ENCODE measurements at places on chromosomes 7 and 10.

DNA sequence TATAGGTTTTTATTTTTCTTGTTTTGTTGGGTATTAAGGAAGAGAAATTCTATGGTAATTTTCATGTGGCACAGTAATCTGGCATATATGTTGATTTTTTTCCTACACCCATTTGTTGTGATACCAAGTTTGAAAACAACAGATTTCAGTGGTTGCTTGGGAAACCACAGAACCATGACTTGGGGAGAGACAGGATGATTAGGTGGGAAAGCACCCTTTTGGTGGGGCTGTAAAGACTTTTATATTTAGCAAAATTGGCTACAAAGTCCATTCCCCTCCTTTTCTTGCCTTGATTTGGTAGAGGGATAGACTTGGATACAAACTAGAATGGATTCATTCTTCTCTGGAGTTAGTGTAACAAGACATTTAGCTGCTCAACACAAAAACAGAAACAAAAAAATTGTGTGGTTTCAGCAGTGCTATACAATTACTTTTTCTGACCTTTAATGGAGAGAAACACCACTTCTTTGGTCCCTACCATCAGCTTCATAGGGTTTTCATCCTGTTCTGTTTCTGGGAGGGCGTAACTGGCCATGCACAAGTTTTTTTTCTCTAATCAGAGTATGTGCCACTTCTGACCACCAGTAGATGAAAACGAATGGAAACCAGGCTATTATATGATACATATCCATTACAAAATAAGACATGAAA, 52.7 kb downstream of the FIGNL1 start:
- no peak for DNase-seq

- DNase-seq, result peak; percentile 43
Observed at GRCh38 chr10:13340626-13341376, 7.3 kb downstream of the SEPHS1 start.

DNA sequence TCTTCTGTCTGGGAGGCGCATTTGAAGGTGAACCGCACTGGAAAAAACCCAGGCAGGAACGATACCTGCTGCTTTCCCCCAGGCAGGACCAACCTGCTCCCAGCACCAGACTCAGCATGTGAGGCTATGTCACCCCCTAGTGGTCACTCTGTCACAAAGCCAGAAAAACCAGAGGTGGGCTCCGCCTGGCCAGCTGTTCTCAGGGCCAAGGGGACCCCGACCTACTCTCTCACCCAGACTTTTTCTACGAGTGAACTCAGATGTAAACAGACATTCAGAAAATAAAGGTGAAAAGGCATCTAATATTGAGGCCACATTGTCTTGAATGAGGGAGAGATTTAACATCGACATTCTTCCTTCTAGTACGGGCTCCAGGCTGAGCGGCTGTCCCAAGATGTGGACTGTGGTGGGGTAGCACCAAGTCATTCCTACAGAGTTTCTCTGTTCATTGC, 117.3 kb downstream of the PRKAG2 start:
- DNase-seq, result peak; percentile 53

DNA sequence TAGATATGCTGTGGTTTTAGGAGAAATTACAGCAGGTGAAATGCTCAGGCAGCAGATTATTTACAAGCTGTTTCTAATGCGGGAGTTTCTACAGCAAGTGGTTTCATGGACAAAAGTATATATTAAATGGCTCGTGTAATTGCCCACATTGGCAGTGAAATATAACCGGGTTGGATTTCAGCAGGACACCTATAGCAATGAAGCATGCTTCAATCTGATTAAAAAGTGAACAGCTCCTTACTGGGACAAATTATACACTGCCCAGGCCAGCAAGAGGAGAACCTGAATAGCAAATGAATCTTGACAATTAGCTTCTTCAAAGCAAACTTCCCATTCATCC, 35.2 kb upstream of the LYZL1 start:
- no peak for DNase-seq

DNA sequence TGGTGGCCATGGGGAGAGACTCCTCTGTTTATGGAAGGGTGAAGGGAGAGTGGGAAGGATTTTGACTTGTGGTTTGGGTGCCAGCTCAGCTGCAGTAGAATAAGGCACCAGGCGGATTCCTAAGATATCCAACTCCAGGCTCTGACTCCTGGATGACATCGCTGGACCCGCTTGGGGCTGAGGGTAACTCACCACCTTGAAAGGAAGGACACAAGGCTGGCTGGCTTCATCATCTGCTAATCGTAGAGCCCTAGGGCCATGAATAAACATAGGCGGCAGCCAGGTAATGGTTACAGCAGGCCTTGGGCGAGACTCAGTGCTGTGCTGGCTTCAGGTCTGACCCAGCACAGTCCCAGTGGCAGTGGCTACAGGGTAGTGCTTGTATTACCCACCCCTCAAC, 16.7 kb upstream of the LIPK start:
- DNase-seq, result no peak

- DNase-seq, result no peak
Observed at GRCh38 chr7:18916826-18917225, 200.6 kb downstream of the TWIST1 start.

DNA sequence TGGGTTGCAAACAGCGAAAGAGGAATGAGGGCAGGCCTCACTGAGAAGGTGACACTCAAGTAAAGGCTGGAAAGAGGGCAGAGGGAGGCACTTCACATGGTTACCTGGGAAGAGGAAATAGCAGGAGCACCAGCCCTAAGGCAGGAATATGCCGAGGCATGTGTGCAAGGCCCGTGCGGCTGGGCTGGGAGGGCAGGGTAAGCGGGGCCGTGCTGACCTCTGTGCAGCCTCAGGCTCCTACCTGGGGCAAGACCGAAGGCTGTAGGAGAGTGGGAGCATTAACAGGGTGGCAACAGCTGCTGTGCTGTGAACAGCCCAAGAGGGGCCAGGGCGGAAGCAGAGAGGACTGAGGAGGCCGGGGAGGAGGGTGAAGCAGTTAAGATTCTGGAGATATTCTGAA, 24.0 kb upstream of the SH3PXD2A start:
- DNase-seq, result no peak

DNA sequence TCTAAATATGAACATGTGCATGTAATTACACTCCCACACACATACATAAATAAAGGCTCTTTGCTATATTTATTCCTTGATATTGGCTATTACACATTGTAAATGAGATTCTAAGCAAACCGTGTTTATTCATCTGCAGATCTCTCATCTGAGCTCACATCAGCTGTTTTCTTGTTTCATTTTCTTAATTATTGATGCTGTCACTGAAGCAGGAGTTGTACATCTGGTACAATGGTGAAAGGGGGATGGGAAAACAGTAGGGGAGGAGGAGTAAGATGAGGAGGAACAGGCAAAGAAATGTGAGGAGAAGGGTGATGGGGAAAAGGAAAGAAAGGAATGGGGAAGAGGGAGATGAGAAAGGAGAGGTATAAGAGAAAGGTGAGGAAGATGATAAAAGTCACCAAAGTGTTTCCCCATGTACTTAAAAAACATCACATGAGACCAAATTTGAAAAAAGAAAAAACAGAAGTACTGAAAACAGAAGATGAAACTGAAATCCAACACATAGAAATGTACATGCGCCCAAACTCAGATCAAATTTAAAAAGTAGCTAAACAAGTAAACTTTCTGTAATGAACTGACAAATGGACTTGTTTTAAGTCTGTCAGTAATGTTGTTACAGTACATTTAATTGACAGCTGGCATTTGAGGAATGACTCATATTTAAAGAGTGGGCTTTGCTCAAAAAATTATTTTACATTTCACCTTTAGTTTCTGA, 472.2 kb downstream of the ARL4A start:
- DNase-seq, result no peak

- no peak for DNase-seq
Observed at GRCh38 chr7:44796034-44796503, 412 bp upstream of the PPIA start.

DNA sequence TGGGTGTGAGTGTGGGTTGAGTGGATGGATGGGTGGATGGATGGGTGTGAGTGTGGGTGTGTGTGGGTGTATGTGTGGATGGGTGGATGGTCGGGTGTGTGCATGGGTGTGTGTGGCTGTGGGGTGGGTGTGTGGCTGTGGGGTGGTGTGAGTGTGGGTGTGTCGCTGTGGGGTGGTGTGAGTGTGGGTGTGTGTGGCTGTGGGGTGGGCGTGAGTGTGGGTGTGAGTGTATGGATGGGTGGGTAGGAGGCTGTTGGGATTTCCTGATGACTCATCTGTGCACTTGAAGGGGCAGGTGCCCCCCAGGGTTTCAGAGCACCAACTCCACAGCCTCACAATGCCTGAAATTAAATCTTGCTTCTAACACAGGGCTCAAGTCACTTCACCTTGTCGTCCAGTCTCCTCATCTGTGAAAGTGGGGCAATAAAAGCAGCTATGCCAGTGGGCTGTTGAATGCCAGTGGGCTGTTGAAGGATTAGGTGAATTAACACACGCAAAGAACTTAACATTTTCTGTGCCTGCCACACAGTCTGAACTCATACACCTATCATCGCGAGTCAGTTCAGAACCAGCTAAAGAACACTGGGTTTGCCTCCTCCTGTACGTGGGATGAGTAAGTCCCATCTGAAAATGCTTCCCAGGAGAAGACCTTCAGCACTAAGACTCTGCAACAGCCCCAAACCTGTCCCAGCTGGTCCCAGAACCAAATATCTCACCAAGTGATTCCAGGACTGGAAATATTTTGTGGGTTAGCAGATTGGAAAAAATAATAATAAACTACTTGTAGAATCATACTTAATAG, 32.0 kb downstream of the SFMBT2 start:
- DNase-seq, result no peak

DNA sequence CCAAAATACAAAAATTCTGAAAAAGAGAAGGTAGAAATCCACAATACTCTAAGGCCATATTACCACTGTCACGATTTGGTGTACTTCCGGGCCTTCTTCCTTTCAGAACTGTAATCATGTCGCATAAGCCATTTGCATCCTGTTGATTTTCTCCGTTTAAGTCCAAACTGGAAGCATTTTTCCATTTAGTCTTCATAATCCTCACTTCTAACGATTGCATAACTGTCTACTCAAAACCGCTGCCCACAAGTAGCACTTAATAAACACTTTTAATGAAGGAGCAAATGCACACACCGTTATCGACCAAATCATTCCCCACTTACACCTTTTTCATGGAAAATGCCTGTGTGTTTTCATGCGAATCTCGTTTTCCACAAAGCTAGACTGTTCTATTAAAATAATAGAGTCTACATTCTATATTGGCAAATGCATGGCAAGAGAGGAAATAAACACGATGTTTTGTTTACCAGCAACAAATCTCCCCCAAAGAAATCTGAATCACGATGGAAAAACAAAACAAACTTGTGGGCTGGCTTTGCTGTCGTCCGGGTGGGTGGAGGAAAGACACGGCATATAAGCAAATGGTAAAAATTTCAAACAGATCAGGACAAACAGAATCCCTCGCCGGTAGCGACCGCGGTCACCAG, 1.0 kb downstream of the ATE1 start:
- DNase-seq, result no peak

DNA sequence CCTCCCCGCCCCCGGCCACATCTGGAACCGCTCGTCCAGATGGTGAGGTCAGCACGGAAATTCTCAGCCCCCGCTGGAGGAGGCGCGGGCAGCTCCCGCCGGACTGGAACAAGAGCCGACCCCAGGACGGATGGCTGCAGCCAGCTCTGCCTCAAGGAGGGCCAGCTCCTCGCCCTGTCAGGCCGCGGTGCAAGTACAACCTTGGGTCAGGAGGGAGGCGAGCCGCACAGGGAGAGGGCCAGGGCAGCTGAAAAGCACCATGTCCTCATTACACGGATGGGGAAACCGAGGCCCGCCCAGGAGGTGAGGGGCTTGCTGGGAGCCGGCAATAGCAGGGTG, 3.8 kb upstream of the GRIFIN start:
- no peak for DNase-seq

GRCh38 chr10:123109466-123109865, 26.3 kb upstream of the HMX3 start:
- DNase-seq, result no peak

- no peak for DNase-seq
Observed at GRCh38 chr10:108582387-108582786, 1340.9 kb downstream of the XPNPEP1 start.

- no peak for DNase-seq
Observed at GRCh38 chr7:93165447-93165846, 17.3 kb upstream of the SAMD9L start.

GRCh38 chr10:76628801-76629200, 1008.8 kb downstream of the KCNMA1 start:
- DNase-seq, result no peak

DNA sequence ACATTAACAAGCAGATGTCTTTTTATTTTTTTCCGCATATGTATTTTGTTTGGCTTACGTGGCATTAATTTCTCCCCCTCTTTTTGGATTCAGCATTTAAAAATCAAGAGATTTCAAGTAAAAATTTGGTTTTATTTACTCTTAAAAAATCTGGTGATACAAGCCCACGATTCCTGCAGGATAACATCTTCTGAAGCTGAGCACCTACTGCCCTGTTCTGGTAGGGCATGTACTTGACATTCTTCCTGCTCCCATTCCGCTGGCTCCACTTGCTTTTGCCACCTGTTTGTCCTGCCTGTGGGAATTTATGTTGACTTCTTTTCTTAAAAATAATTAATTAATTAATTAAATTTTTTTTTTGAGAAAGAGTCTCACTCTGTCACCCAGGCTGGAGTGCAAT, 105.2 kb upstream of the SLC25A13 start:
- DNase-seq, result no peak

DNA sequence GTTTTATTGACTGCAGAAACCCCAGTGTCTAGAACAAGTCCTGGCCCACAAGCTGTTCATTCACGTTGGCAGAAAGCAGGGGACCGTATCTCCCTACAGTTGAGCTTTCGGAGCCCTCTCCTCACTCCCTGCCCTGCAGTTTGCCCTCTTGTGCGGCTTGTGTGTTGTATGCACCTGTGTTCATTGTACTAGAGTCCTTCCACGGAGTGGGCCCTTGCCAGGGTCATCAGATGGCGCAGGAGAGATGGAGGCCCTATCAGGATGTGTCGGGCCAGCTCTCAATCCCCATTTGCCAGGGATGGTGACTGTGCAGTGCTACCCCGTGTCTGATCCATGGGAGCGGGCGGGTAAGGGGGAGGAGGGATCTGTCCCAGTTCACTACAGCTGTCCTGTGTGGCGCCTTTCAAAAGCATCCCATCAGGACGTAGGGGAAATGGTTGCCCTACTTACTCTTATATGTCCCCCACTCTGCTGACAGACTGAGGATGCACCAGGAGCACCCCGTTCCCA, 77.4 kb upstream of the PRR15 start:
- DNase-seq, result no peak

DNA sequence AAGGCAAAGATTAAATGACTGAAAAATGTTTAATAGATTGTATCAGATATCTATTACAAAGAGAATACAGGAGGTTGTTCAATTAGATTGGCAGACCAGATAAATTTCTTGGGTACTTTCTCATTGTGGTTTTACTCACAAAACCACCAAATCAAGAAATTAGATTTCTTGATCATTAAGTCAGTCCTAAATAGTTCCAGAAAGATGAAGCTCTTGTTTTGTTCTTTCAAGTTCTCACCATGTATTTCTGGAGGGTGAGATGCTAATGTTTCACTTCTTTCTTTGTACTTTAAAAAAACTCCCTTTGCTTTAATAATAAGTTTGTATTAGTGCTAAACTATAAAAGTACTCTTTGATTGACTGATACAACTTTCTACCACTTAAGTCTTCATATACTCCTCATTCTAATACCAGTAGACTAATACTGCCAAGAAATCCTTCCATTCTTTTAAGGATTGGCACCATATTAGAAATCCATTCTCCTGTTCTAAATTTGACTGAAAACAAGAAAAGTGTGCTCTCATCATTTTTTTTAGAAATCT, 69.4 kb downstream of the RNF133 start:
- no peak for DNase-seq
